Esophagus squamous epithelium (tissue), 5 donors: ENCODE measurements at places on chromosomes 2 and 18.

GRCh38 chr2:111015283-111015995, 105.3 kb upstream of the BCL2L11 start:
- no peak for DNase-seq

GRCh38 chr18:9731380-9731779, 23.3 kb downstream of the RAB31 start:
- no peak for DNase-seq

DNA sequence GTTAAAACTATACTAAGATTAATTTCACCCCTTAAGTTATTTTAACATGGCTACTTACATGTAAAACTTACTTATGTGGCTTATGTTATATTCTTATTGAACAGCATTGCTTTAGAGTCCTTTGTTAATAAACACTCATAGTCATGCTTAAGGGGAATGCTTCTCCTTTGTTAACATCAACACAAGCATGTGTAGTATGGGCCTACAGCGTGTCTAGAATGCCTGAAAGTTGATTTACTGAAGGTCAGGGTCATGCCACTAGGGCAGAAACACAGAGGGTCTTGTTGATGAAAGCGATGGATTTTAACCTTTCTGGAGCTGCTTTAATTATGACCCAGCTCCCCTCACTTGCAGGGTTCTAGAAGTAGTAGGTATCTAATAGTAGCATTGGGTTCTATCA, 159.8 kb upstream of the DLX2 start:
- no peak for DNase-seq

DNA sequence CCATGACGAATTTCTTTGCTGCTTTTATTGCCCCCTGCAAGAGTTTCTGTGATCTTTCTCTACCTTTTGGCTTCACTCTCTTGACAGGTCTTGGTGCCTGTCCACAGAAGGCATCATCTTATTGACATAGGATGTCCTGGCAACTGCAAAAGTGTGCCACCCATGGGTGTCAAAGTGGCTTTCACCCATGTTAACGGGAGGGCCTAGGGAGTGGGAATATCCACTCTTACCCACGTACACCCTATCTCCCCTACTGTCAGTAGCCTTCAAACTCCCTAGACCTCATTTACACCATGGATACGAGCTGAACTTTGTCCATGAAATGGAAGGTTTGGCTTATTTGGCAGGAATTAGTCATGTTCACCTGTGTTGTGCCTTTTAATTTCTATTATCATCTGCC, 16.2 kb upstream of the SULT1C3 start:
- DNase-seq: no peak

DNA sequence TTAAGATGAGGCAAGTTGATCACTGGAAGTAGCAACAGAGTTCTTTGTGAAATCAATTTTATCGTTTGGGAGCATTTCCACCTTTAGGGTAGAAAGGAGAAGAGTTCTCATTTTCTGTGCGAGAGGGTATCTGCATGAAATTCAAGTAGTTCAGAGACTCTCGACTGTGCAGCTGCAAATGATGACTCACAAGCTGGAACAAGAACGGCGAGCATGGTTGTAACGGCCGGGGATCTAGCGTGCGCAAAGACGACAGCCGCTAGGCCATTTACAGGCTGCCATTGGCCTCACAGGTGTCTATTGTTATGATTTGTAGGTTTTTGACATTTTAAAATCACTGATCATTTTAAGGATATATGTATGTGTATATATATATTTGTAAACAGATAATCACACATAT, 5.2 kb downstream of the KLHL29 start:
- DNase-seq: no peak

GRCh38 chr18:44098551-44099098, 582.1 kb upstream of the SETBP1 start:
- DNase-seq: no peak

DNA sequence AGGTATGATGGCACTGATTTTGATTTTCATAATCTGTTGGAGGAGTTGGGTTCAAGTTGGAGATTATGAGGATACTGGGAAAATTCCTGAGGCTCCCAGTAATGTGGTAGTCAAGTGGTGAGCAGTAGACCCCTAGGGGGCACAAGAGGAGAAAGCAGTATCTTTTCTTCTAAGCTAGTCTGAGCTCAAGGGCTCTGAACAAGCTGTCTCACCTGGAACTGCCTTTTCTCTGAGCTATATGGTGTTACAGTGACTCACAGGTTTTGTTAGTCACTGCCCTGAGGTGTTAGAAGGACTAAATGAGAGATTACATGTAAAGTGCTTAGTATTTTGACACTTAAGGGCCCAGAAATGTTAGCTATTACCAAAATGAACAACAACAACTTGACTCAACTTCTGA, 42.2 kb downstream of the CD302 start:
- no peak for DNase-seq

DNA sequence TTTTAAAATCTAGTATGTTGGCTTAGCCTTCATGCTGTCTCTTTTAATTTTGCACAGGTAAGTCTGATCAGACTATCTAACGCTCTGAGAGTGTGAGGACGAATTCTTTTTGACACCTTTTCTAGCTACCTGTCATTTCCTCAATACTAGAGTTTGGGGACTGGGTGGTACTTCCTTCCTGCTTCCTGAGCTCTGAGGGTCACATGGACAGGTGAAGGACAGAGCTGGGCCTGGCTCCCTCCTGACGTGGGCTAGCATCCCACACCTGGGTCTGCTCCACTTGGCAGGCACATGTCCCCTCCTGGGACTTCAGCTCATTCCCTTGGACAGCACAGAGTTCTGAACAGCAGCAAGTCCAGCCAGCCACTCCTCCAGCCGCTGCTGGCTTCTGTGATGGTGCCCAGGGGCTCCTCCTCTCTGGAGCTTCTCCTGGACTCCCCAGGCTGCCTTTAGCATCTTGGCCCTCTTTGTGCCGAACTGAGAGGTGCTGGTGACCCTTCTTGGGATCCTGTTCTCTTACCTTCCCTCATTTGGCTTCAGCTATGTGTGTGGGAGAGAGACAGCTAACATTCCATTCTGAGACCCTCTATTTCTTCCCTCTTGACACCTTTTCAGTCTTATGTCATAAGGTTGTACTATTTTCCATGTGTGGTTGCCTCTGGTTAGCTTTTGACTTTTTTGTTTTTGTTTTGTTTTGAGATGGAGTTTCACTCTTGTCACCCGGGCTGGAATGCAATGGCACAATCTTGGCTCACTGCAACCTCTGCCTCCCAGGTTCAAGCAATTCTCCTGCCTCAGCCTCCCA, 106.9 kb downstream of the B3GNT2 start:
- DNase-seq: no peak

- DNase-seq: no peak
Observed at GRCh38 chr2:102558463-102558862, 60.9 kb upstream of the SLC9A2 start.

DNA sequence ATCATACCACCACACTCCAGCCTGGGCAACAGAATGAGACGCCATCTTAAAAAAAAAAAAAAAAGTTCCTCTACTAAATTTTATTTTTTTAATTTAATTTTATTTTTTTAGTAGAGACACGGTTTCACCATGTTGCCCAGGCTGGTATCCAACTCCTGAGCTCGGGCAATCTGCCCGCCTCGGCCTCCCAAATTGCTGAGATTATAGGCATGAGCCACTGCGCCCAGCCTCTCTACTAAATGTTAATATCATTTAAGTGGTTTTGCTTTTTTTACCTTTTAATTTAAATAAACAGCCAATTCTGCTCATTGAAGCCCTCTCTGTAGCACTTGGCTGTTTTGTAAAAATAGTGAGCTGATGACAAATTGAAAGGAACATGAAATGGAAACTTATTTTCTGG, 9.2 kb downstream of the RAB17 start:
- no peak for DNase-seq

GRCh38 chr18:57657542-57657941, 35.9 kb upstream of the NARS1 start:
- DNase-seq: no peak

- DNase-seq: no peak
Observed at GRCh38 chr2:104932243-104932642, 78.3 kb downstream of the POU3F3 start.

DNA sequence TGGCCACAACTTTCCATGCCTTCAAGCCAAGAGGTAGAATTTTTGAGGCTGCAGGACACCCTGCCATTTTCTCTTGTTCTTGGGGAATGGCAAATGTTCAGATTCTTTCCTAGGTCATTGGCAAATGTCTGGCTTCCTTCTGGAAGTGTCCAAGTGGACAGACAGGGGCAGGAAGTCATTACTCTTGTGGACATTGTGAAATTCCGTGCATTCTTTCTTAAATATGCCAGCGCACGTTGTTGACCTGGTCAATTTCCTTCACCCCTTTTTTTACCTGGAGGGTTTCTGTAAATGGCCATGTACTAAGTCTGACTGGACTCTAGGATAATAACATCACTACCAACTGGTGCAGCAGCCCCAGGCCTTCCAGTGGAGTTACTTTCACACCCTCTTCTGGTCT, 13.9 kb downstream of the ASB18 start:
- no peak for DNase-seq

- no peak for DNase-seq
Observed at GRCh38 chr2:237894396-237894979, 35.1 kb downstream of the RAMP1 start.
